Left ventricle myocardium inferior (tissue), 1 donor: ENCODE measurements at places on chromosomes 2 and 18. TPM values are rescaled to one million over a fixed set of nuclear protein-coding genes. Genes with fewer than 3 reads are reported as not detected.

The PROM2 gene
- 1.4 TPM for total RNA-seq

The EMILIN1 gene
- total RNA-seq: 18.4 TPM

DNA sequence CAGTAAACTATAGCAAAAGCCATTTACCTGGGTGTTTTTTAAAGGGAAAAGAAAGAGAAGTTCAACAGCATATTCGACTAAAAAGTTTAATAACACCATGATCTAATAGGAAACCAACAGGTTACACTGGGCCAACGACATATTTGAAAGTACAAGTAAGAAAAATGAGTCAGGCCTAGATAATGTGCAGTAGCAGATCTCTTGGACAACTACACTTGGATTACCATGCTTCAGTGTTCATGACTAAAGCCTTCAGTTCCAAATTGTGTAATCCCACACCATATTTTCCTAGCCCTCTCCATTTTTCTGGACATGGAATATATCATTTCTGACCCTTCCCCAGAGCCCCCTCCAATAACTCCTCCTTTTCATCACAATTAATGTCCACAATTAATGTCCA, 39.1 kb upstream of the FIGN start:
- DNase-seq: no peak

- no peak for DNase-seq
Observed at GRCh38 chr2:71461304-71461671, 7.9 kb downstream of the DYSF start.

DNA sequence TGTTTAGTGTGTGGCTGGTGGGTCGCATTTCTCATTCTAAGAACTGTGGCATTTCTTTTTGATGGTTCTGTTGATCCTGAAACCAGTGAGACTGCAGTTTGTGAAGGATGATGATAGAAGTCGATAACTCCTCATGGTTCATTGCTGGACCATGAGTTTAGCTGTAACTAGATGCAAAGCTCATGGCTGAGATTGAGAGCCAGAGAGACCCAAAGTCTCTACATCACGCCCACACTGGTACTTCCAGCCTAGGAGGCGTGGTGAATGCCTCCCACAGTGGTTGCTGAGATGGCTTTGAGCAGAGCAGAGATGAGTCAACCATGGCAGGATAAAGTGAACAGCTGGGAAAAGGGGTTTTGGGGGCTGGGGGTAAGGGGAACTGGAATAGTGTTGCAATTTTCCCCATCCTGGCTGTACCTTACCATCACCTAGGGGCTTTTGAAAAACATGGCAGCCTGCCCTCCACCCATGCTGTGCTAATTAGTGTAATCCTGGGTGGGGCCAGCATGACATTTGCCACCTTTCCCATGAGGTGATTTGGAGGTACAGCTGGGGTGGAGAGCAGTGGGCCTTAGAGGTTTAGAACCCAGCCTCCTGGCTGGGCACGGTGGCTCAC, 24.1 kb downstream of the INPP4A start:
- DNase-seq: no peak

- no peak for DNase-seq
Observed at GRCh38 chr2:48461721-48462120, 68.2 kb upstream of the STON1 start.

GRCh38 chr2:216839688-216840087, 20.2 kb downstream of the TNP1 start:
- no peak for DNase-seq

The LYPD1 gene
- total RNA-seq: not detected

GRCh38 chr2:152930501-152930900, 212.1 kb downstream of the ARL6IP6 start:
- DNase-seq: no peak

GRCh38 chr2:229795058-229795457, 80.7 kb upstream of the DNER start:
- no peak for DNase-seq

DNA sequence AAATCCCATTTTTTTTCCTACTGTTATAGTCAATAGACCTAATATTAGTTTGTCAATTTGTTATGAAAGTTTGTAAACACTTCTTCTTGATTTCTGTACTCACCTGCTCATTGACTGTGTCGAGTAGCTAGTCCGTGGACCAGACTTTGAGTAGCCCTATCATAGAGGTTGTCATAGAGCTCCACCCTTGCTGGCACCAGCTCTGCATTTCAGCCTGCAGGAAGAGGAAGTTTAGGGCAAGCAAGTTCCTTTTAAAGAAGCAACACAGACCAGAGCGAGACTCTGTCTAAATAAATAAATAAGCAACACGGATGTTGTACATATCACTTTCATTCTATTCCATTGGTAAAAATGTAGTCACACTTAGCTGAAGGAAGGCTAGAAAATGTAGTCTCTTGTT, 74.0 kb downstream of the MCFD2 start:
- no peak for DNase-seq

The SCG2 gene
- total RNA-seq: 0.19 TPM

GRCh38 chr2:211367711-211368110, 811.3 kb downstream of the CPS1 start:
- DNase-seq: no peak

DNA sequence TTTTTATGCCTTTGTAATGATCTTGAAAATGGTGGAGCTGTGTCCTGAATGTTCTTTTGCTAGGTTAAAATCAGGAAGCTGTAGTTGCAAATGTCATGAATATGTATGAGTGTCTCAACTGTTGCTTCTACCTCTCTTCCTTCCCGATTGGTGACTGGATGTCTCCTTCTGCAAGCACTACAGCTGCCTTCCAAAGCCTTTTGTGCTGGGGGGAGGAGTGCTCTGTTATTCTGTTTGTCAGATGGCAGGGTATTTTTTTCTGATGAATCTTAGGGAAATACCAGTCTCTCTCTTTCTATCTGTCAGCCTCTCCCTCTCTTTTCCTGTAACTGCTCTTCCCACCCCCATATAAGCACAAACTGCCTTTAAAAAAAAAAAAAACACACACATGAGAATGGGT, 1396.3 kb upstream of the CELF4 start:
- no peak for DNase-seq

The SPHKAP gene
- 100 TPM for total RNA-seq

The UGT1A10 gene
- not detected for total RNA-seq

The C2orf72 gene
- total RNA-seq: 0.05 TPM

- DNase-seq: peak; percentile 64
Observed at GRCh38 chr18:48445540-48445939, 36.4 kb upstream of the ZBTB7C start.

The ATG16L1 gene
- total RNA-seq: 18.6 TPM

DNA sequence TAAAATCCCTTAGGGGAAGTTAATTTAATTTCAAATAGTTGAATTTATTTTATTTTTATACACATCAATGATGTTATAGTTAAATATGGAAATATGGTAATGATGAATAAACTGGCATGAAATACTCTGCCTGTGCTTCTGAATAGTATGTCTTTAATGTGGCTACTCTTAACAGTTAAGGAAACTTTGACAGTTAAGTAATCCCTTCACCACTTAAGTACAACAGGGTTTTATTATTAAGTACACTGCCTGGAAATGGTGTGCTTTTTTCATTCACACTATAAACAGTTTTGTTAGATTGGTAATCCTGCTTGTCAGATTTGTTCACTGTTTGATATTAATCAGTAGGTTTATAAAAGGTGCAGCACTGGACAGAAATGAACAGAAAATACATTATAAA, 412.0 kb upstream of the ZEB2 start:
- DNase-seq: no peak

DNA sequence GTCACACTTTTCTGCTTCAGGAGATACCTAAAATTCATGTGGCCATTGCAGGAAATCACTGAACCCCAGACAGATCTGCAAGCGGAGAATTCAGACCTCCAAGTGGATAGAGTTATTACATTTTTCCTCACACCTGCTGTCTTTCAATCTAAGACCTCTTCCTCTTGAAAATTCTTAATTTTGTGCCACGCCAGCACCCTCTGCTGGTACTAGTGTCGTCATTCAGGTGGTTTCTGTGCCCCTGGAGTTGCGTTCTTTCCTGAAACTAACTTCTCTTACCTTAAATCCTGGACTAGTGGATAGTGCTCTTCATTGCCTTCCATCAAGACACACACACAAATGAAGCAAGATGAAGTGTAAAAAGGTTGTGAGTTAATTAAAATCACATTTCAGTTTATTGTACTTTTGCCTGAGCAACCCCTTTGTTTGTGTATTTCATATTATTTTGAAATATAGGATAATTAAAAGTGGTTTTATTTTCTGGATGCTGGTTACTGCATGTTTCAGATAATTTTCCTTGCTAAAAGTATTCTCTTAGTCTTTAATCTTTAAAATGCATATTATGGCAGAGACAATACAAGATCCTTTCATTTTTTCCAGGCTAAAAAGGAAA, 1.6 kb upstream of the DNER start:
- no peak for DNase-seq

DNA sequence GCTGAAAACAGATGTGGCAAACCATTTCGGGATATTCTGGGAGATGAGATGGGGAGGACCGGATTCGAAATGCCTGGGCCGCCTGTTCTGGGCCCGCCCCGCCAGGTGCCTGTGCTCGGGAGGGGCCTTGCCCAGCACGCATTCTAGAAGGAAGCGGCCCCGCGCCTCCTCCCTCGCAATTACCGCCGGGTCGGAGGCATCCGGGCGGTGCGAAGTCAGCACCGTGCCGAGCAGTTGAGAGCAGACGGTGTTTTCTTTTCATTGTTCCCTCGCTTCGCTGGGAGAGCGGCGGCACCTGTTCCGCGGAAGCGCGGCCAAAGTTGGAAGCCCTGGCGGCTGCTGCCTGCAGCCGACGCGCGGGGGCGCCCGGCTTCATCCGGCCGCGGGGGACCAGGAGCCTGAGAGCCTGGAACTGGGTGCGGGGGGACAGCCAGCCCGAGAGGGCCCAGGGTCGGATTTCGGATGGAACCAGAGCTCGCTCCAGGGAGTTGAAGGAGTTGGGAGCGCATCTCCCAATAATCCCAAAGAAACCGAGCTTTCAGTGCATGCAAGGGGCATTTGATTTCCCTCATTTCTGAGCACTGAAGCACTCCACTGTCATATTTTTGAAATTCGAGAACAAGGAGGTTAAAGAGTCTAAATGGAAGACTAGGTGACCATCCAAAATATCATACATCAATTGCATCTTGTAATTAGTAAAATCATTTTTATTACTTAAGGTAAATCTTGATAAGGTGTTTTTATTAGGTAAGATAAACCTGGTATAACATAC, 241.8 kb upstream of the RAB12 start:
- DNase-seq: no peak

The MYO5B gene
- total RNA-seq: 0.44 TPM

The ST8SIA5 gene
- 6.2 TPM for total RNA-seq

- DNase-seq: no peak
Observed at GRCh38 chr2:236646871-236647270, 77.2 kb downstream of the ACKR3 start.

The SLC19A3 gene
- total RNA-seq: 0.74 TPM

DNA sequence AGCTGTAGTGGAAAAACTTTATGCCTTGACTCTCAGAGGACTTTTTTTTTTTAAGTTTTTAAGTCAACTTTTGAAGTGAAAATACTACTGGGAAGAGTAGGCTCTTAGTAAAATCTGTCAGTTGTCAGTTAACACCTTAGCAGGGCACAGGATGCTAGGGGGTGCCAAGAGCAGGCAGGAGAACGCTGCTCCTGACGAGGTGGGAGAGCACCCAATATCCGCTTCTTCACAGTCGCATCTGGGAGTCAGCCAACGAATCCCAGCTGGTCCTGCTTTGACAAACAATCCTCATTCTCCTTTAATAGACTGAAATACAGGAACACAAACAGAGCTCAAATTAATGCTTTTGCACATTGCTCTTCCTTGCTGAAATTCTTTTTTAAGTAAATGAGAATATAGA, 709.5 kb upstream of the ACVR2A start:
- no peak for DNase-seq

DNA sequence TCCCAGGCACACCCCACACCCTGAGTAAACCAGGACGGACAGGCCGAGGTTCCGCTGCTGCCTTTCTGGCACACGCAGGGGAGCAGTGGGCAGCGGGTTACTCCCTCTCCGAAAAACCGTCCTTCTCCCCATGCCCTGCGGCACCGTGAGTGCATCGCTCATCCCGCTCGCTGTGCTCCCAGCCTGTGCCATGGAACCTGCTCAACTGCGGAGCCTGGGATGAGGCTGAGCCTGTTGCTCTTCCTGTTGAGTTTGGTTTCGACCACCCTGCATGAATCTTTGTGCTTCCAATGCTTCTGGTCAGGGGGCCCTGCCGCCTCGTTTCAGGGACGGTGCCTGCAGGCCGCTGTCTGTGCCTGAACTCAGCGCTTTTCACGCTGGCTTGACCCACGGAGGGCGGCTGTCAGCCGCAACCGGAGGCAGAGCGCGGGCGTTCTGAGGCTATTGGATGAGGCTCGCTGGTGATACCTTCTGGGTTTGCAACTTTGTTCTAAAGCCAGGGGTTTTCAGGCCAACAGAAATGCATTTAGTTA, 106.7 kb downstream of the MBP start:
- DNase-seq: no peak

The ACTR1B gene
- total RNA-seq: 65.2 TPM

DNA sequence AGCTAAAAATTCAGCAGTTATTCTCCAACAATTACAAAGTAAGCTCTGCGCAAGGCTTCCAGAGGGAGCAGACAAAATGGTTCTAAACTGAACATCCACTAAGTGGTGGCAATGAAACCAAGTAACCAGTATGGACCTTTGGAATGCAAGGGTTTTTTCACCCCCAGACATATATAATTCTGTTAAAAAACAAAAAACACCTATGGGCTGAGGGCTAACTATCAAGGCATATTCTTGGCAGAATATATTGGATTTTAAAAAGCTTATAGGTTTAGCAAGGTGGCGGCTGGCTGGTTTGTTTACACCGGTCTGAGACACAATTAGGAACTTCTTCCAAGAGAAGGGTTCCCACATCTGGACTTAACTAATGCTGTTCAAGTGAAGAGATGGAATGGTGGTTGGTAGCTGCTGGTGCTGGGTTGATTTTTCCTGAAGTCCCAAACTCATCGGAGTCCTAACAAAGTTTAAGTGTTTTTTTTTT, 2.8 kb downstream of the ZFP36L2 start:
- no peak for DNase-seq

The PLCL1 gene
- total RNA-seq: 78.6 TPM

- no peak for DNase-seq
Observed at GRCh38 chr2:53347269-53347668, 420.3 kb upstream of the CHAC2 start.

- no peak for DNase-seq
Observed at GRCh38 chr18:65659312-65659711, 91.5 kb upstream of the CDH7 start.

- DNase-seq: no peak
Observed at GRCh38 chr2:132384491-132385151, 32.0 kb upstream of the GPR39 start.

- no peak for DNase-seq
Observed at GRCh38 chr2:174870787-174871186, 106.5 kb upstream of the CHRNA1 start.

The CCBE1 gene
- total RNA-seq: 3.2 TPM

The ST6GAL2 gene
- 0.41 TPM for total RNA-seq

The ABCB11 gene
- 0.05 TPM for total RNA-seq
